ENCODE measurements at places on chromosomes 16 and 17.

DNA sequence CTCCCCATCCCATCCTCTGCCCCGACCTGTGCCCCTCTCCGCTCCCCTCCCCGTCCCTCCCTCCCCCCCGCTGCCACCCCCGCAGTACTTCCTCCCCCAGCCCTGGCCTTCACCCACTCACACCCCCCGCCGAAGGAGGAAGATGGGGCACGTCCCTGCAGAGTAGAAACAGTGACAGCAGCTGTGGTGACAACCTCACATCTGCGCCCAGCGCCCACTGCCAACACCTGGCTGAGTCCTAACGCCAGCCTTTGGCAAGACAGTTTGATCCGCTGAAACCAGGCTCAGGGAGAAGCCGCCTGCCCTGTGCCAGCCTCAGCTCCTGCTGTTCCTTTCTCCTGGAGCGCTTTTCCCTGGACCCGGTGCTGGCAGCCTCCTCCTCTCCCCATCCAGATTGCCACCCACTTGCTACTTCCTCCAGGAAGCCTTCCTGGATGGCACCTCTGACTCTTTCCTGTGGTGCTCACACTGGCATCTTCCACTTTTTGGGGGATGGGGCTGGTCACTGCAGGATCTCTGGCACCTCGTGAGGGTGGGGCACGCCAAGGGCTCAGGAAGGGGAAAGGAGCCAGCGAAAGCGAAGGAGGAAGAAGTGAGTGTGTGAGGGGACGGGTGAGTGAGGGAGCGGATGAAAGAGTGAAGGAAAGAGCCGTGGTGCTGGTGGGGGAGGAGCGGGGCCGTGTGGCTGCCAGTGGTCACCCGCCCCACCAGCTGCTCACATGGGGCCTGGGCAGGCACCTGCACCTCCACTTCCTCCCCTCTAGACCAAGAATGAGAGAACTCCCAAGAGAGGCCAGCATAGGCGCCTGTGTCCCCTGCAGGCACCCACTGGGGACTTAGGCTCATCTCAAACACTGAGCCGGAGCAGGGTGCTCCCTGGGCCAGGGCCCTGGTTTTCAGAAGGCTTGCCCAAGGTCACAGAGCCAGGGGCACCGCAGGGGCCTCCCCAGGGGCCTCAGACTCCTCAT is 27.0 kb downstream of the ZFPM1 start:
- no peak for DNase-seq

- DNase-seq: no peak
These were observed 10.8 kb upstream of the DOK4 start for GRCh38 chr16:57497121-57497520.

- DNase-seq: no peak
These were observed 28.0 kb downstream of the CTU2 start for GRCh38 chr16:88734361-88734728.

- DNase-seq: peak; percentile 69
These were observed 946 bp downstream of the OSGIN1 start for GRCh38 chr16:83953796-83954576.

GRCh38 chr17:60749050-60749449 is 71.4 kb downstream of the BCAS3 start:
- no peak for DNase-seq

GRCh38 chr16:62760398-62760797 is 724.2 kb upstream of the CDH8 start:
- DNase-seq: no peak

GRCh38 chr17:70123193-70123592 is 46.1 kb upstream of the KCNJ2 start:
- DNase-seq: no peak

DNA sequence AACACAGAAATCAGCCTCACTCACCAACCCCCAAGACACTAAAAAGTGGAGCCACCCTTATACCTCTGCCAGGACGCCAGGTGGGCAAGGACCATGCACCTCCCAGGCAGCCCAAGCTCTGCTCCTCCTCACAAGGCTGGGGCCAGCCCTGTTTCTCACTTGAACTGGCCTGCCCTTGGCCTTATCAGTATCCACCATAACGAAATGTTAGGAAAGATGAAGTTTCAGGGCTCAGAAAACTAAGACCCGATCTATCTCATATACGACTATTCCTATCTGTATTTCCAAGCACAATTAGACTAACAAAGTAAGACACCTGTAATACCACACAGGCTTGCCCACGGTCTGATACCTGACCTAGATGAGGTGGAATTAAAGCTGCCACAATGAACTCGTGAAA is 6.9 kb downstream of the FBXO31 start:
- DNase-seq: no peak

DNA sequence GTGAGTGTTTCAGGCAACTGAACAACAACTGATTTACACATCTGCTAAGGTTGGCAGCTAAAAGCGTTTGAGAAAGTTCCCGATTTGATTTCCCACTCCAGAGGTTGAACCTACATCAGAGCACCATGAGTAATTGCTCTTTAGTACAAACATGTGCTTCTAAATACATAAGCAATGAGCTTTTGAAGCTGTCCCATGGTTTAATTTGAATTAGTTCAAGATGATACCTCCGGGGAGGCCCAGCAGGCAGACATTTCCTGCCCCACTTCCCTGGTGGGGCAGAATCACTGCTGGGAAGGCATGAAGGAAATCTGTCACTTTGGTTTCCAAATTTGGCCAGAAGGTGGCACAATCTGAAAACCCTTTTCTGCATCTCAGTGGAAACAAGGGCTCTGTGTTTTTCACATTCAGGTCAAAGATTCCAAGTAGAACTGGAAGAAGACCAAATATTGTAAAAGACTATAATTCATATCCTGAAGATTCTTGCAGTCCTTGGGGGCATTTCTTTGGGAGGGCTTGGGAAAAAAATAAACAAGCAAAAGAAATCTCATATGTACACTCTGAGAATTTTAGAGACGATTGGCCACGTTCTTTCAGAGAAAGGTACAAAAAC is 176.2 kb upstream of the FAM20A start:
- peak; percentile 68 for DNase-seq

GRCh38 chr16:63223851-63224250 is 1187.6 kb upstream of the CDH8 start:
- no peak for DNase-seq

DNA sequence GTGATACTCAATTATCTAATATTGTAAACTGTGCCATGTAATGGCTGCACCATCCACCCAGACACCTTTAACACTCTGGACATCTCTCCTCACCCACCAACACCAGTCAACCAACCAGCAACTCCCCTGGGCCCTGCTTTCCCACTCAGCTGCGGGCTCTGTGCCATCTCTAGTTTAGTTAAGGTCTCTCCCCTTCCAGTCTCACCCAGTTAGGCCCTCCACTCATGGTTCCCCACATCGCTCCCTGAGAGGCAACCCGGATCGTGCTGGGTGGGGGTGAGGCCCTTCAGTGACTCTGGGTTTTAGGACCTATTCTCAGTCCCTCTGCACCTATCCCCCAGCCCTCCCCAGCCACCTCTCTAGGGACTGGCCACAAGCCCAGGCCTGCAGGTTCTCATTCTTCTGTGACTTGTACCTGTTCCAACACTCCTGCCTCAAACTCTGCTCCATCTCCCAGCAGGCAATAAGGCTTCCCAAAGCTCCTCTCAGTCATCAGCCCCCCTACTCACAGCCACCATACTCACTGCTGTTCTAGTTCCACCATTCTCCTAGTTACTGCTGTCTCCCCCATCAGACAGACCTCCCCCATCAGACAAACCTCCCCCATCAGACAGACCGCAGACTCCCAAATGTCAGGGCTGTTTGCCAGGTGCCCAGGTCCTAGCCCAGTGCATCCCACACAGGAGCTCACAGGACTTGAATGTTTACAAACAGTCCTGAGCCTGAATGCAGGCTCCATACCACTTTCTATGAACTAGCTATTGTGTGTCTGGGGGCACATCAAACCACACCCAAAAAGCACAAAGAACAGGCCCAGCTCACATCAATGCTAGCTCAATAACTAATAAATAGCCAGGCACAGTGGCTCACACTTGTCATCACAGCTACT is 2.6 kb downstream of the TK2 start:
- no peak for DNase-seq

DNA sequence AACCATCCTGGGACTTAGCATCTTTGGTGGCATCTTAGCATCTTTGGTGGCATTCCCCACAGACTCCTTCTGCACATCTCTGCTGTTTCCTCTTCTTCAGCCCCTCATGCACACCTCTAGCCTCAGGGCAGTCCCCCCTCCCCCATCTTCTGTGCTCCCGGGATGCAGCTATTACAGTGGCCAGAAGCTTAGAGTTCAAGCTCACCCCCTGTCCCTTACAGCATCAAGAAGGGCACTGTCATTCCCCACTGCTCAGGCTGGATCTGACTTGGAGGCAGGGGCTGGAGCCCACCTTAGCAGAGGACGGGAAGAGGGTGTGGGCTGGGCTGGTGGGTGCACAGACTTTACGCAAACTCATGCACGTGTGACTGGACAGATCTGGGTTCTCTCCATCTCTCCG is 650 bp downstream of the EPN3 start:
- no peak for DNase-seq

DNA sequence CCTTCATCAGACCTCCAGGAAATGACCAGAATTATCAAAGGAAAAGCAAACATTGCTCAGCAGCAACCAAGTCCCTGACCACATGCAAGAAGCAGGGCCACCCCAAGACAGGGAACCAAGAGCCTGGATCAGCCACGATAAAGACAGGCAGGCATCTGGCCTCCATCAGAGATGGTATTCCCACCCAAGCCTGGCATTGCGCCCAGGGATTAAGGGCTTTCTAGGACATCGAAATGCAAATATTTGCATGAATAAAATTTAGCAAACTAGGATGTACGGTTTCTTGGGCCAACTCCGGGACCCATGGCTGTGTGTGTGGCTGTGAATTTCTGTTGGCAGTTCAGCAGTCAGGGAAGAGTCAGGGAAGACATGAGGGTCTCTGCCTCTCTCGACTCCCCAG is 241.4 kb upstream of the DYNLRB2 start:
- no peak for DNase-seq

- DNase-seq: peak; percentile 2
These were observed at the start of gene ICAM2 for GRCh38 chr17:64020056-64020766. TSS of gene ICAM2 (minus strand) at chr17:64020633. CDS start at chr17:64006691, 13,942 bp downstream.
